ENCODE measurements at places on chromosomes 13 and 19.

DNA sequence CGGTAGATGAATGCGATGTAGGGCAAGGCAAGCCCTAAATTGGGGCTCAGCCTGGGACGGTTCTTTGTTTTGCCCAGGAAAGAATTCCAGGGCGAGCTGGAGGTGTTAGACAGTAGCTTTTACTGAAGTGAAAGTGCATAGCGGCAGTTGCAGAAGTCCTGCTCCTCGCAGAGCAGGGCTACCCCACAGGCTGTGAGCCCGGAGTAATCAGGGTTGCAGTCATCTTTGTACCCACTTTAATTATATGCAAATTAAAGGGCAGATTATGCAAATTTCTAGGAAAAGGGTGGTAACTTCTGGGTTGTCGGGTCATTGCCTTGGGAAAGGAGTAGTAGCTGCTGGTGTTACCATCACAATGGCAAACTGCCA lies 30.5 kb downstream of the VAV1 start:
- no peak for DNase-seq

- DNase-seq: no peak
Observed at GRCh38 chr13:27141746-27142145, 29.9 kb downstream of the USP12 start.

DNA sequence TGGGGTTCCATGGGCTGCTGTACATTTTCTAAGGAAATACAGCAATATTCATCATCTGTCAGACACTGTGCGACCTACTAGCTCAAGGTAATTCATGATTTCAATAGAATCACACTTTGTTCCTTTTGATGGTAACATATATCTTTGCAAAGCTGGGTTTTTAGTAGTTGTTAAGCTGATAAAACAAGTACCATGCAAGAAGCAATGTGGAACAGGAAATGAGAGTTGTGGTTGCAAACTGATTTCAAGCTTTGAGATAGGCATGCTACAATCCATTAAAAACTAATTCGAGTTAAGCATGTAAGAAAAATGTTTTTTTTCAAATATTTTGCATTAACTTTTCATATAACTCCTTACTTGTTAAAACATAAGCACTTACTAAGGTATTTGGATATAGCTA lies 6.8 kb upstream of the MBNL2 start:
- DNase-seq: no peak

- no peak for DNase-seq
Observed at GRCh38 chr19:56159009-56159559, 16.7 kb upstream of the GALP start.

- DNase-seq: no peak
Observed at GRCh38 chr19:12126707-12127106, 13.4 kb downstream of the ZNF20 start.

GRCh38 chr19:45496349-45496953 lies 396 bp downstream of the RTN2 start:
- DNase-seq: no peak

DNA sequence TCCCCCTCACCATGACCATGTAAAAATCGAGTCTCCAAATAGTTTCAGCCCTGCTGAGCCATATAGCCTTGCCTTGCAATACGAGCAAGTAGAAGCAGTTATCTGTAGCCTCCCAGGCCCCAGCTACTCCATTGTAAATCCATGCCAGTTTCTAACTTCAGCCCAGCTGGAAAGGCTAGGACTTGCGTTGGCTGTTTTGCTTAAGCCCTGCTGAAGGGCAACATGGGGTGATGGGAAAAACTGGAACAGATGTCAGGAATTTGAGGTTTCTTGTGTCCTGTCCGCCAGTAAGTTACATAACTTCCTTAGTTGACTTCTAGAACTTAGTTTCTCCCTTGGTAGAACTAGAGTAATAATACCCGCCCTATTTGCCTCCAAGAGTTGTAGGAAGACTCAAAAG lies 216.0 kb upstream of the SERP2 start:
- no peak for DNase-seq

DNA sequence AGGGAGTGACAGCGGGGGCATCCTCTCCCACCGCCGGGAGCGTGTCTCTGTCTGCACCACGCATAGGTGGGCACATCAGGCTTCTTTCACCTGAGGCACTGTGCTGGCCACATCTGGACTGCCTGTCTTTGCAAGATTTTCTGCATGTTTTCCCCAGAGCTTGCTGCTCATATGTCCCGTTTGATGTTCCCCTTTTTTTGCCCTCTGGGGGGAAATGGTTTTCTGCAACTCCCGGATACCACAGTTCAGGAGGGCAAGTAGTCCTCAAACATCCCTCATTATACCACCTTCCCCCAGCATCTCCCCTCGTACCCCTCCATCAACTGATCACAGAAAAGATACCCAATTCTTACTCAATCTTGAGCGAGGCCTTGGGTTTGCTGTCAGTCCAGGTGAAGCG lies 168.0 kb downstream of the PAN3 start:
- no peak for DNase-seq

DNA sequence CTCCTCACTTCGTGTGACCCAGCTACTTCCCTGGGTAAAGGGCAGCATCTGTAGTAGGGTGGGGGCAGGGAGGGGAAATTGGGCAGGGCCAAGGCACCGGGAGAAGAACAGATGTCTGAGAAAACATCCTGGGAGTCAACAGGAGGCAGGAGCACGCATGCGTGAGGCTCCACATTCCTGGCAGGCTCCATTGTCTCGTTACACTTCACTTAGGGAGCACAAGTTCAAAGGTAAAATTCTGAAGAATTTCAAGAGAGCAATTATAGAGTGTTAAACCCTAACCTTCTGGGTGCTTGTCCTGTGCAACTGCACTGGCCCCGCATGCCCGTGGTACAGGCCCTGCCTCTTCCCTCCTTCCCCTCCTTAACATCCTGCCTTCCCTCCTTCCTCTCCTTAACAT lies 79.6 kb upstream of the POMP start:
- no peak for DNase-seq

GRCh38 chr19:10086591-10087192 lies 575 bp downstream of the SHFL start:
- DNase-seq: no peak

DNA sequence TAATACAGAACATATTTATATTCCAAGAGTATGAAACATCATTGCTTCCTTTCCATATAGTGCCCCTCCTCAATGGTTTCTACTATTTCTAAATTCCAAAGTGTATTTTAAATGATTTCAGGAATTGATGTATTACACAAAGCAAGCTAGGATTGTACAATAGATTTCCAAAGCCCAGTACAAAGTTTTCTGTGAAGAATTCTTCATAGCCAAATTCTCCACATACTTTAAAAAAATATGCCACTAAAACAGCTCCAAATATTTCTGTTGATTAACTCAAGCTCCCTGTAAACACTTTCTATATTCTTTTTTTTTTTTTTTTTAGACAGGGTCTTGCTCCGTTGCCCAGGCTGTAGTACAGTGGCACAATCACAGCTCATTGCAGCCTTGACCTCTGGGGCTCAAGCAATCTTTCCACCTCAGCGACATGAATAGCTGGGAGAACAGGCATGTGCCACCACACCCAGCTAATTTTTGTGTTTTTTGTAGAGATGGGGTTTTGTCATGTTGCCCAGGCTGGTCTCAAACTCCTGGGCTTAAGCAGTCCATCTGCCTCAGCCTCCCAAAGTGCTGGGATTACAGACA lies 50.6 kb downstream of the ELF1 start:
- DNase-seq: no peak

DNA sequence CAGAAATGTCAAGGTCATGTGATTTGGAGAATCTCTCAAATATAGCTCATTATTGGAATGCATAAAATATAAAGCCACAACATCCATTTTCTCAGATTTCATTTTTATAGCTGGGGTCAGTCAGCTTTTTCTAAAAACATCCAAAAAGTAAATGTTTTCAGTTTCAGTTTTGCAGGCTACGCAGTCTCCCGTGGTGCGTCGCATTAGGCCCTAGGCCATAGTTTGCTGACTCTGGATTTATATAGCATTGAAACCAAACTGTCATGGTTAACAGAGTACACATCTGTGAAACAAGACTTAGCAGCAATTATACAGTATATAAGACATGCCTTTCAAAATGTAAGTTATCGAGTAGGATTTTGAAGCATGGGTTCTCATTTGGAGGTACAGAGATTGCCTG lies 140.0 kb downstream of the IRS2 start:
- no peak for DNase-seq

DNA sequence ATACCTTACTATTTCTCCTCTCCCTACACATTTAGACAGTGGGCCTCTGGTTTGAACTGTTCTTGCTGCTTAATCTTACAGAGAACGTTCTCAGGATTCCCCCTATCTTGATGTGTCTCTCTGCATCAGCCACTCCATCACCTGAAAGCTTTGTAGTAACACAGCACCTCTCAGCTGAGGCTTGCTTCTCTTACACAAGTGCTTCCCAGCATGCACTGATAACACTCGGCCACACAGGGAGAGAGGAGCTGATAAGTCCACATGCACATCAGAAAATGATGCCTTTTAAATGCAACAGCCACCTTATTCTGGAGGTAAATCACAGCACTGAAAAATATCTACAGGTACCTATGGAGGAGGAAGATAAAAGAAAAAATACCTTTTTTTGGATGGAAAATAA lies 192.2 kb upstream of the TSHZ3 start:
- DNase-seq: no peak

DNA sequence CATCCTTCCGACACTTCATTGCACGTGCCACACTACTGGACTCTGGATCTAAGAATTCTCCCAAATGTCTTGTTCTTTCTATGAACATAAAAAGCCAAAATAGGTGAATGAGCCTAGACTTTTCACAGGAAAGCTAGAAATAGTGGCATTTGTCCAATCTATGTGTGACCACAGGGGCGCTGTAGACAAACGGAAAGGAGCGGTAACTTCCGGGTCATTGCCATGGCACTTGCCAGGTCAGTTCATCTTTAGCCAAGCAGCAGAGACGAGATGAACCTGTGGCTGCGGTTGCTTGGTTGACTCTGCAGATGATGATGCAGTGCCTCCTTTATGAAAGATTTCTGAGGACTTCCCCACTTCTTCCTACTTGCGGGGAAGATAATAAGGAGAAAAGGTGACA lies 65.6 kb downstream of the ADGRE1 start:
- DNase-seq: no peak

DNA sequence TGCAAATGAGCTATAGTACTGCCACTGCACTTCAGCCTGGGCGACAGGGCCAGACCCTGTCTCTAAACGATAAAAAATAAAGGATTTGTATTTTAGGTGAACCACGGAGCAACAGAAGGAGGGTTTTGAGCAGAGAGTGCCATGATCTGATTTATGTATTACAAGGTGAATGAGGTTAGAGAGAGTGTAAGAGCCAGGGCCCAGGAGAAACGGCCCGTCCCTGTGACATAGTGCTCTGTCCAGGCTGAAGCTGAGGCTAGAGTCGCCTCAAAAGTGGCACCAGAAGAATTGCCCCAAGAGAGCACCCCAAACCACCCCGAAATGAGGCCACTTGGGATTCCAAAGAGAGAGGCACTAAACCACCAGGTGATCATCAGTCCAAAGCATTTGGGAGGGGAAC lies 16.9 kb downstream of the MAG start:
- DNase-seq: no peak

GRCh38 chr13:30745906-30746686 lies 10.8 kb downstream of the ALOX5AP start:
- no peak for DNase-seq

DNA sequence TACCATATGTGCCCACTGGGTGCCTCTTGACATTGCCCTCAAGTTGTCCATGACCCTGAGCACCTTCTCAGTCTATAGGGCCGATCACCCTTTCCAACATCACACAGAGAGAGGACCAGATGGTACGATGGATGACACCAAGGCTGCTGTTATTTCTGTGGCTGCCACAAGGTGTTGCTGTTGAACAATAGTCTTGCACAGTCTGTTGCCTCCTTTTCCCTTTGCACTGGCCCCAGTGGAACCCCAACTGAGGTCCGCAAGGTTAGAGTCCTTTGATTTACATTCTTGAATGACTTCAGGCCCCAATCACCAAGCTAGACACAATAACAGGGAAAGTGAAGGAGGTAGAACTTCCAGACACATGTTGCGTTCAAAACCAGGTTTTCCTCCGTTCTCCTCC lies 52.0 kb downstream of the TINCR start:
- no peak for DNase-seq

- no peak for DNase-seq
Observed at GRCh38 chr19:13978351-13979243, 26.3 kb downstream of the DCAF15 start.

DNA sequence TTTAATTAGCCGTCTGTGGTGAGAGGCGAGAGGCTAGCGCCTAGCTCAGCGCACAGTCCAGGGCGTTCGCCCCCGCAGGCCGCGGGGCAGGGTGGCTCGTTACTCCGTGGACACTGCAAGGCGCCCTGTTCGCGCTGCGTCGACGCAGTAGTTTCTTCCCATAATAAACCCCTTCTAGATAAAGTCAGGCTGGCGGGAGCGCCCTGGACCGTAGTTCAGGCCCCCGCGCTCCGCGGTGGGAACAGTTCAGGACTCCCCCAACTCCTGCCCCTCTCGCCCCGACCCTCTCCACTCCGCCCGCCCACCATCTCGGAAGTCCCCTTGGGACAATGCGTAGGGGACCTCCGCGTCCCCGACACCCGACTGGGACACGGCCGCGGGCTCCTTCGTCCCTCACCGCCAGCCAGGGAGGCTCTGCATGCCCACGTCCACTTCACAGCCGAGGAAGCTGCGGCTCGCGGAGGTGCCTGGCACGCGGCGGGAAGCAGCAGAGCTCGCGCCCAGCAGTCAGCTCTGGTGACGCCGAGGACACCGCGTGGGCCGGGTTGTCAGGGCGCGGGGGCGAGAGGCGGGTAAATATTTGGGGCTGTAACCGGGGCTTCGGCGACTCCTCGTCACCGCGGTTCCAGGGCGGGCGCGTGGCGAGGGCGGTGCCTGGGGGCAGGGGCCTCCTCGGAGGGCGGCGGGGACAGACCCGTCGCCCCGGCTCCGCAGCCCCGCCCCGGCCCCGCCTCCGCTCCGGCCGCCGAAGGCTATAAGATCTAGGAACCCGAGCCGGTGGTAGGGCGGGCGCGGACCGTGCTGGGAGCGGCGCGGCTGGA lies at the start of gene RGCC:
Gene RGCC, plus strand, starts transcription at position 783 of the 821 bp plus-strand sequence. CDS start 158 bp downstream, outside the sequence.
- DNase-seq: peak; percentile 93

DNA sequence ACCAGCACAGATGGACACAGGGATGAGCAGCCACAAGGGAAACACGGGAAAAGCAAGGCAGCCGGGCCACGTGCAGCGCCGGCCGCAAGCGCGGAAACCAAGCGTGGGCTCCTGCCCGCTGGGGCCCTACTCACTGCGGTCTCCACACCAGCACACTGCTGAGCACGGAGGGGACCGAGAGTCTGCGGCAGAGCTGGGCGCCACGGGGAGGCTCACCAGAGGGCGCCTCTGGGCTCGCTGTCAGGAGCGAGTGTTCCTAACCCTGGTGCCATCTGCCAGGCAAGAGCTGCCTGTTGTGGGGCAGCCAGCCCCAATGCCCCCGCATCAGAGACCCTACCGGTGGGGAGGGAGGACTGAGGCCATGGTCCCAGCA lies 26.5 kb downstream of the MPND start:
- DNase-seq: peak; percentile 49

GRCh38 chr13:25213715-25214114 lies 41.6 kb upstream of the AMER2 start:
- DNase-seq: no peak
